ENCODE measurements at places on chromosomes 13 and 19. TPM values are rescaled to one million over a fixed set of nuclear protein-coding genes. Genes with fewer than 3 reads are reported as not detected.

Gene ATP1A3
- total RNA-seq, result 0.72 TPM

Gene PCP2
- total RNA-seq, result 0.62 TPM

Gene RNF113B
- total RNA-seq, result not detected

Gene RDH8
- total RNA-seq, result not detected

Gene ZNF560
- total RNA-seq, result 0.10 TPM

Gene STARD13
- 15.9 TPM for total RNA-seq

Gene DKKL1
- not detected for total RNA-seq

Gene WDR88
- total RNA-seq, result not detected

Gene HSPB6
- 0.51 TPM for total RNA-seq

Gene SHISA7
- not detected for total RNA-seq

Gene ZNF416
- total RNA-seq, result 5.3 TPM

Gene ADPRHL1
- 1.6 TPM for total RNA-seq

Gene USHBP1
- 0.62 TPM for total RNA-seq

Gene GARIN5A
- total RNA-seq, result not detected

Gene CEACAM16
- not detected for total RNA-seq

Gene ELAVL3
- not detected for total RNA-seq

Gene TRPM4
- 0.32 TPM for total RNA-seq

Gene PROZ
- not detected for total RNA-seq

All from GM12878 (cell line).